Natural killer cell treated with Interleukin-12 subunit alpha and Interleukin-12 subunit beta and Interleukin-15 and Interleukin-18, amount 100 ng/mL, for 72 hours (primary cell): ENCODE measurements at places on chromosomes 16 and 17.

- DNase-seq: no peak
Measured at GRCh38 chr16:4053301-4053845, 62.9 kb downstream of the ADCY9 start.

DNA sequence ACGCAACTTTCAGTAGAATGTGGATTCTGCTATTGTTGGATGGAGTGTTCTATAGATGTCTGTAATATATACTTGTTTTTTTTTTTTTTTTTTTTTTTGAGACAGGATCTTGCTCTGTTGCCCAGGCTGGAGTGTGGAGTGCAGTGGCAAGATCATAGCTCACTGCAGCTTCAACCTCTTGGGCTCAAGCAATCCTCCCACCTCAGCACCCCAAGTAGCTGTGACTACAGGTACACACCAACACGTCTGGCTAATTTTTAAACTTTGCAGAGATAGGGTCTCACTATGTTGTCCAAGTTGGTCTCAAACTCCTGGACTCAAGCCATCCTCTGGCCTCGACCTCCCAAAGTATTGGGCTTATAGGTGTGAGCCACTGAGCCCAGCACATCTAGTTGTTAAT, 27.2 kb upstream of the CCL22 start:
- DNase-seq: no peak

DNA sequence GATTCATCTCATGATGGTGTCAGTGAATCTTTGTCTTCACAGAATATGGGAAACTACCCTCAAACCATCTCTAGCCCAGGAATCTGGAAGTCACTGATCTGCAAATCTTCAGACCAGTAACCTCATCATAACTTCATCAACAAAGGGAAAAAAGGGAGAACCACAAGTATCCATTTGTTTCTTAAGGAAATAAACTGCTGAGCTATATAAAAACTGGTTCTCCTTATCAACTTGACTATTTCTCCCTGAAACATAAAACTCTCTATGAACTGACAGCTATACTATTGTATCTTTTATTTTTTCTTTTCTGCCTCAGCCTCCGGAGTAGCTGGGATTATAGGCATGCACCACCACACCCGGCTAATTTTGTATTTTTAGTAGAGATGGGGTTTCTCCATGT, 39.3 kb downstream of the TRIM37 start:
- DNase-seq: no peak

DNA sequence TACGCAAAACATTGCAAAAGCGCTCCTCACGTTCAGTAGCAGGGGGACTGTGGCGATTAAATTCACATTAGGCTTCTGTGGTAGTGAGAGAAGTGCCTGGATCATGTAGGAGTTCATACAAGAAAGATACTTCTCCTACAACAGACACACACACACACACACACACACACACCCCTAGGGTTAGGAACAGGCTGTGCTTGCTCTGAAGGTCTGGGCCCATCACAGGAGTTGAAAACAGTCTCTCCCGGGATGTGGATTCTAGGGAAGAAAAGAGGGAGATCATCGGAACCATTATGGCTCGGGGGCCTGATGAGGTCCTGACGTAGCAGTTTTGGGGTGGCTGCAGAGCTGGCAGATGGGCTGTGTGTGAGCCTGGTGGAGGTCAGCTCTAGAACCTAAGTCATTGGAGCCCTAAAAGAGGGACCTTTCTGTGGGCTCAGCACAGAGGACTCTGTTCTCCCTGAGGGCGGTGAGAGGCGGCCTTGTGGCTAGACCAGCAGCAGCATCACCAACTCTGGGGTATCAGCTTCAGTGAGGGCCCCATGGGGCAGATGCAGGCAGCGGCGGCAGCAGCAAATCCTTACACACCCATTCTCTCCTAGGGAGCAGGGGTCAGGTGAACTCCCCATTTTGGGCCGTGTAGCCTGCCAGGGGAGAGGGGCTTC, 7.2 kb downstream of the SLC47A1 start:
- no peak for DNase-seq

DNA sequence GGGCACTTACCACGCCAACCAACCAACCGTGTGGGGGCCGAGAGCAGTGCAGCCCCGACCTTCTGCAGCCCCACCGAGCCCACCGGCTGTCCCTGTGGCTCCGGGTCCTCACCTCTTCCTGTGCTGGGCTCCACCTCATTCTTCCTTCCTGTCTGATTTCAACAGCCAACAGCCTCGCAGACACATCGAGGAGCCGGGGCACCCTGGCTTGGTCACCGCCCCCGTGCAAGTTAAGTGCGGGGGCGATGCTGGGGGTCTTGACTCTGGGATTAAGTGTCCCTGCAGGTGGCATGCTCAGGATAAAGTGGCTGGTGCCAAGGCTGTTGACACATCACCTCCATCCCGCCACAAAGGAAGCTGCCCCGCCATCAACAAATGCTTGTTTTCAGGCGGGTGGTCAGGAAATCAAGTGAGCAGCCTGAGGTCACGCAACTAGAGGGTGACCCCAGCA, at the start of gene NLRC3:
Gene NLRC3 (minus strand): TSS at position 102 of the 451 bp plus-strand sequence. CDS start 12,367 bp downstream, outside the sequence.
- peak; percentile 76 for DNase-seq

DNA sequence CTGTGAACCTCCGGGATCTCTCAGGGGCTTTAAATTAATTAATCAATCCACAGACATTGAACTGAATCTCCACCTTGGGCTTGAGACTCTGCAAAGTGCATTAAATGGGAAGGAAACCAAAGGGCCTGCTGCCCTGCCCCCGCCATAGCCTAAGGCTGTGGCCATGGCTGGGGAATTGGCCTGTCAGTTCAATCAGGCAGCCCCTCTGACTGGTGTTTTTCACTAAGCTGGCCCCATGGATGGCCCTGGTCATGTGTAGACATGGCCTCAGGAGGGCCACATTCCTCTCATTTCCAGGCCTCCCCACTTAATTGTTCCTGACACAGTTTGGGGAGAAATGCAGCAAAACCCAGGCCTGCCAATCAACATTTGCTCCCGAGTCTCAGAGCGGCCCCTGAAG, 499.8 kb downstream of the WWOX start:
- DNase-seq: no peak

- DNase-seq: no peak
Measured at GRCh38 chr16:79316004-79316458, 284.5 kb downstream of the MAF start.

DNA sequence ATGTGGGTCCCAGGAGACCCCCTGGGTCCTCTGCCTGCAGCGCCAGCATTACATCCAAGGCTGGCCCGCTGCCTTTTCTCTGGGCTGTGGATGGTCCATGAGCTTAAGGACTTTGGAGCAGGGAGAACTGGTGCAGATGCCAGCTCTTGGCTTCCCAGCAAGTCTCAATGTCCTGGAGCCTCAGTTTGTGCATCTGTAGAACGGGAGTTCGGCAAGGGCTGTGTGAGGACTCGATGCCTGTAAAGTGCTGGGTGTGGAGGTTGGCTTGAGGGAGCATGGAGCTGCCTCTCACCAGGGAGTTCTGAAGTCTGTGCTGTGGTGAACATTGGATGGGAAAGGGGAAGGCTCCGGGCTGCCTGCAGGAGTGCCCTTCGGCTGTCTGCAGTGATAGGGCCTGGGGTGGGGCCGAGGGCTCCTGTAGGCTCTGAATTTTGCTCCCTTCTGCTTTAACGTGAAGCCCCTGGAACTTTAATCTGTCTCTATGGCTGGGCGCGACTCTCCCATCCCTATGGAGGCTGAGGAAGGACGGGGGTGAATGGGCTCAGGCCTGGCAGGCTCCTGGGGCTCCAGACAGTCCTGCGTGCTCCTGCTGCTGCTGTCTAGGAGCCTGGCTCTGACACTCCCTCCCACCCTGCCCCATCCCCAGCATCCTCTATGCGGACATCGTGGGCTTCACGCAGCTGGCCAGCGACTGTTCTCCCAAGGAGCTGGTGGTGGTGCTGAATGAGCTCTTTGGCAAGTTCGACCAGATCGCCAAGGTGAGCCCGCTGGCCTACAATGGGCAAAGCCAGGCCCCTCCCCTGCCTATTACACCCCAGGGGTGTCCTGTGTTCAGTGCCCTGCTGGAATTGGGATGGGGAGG, 27.9 kb downstream of the ADCY7 start:
- peak; percentile 51 for DNase-seq

DNA sequence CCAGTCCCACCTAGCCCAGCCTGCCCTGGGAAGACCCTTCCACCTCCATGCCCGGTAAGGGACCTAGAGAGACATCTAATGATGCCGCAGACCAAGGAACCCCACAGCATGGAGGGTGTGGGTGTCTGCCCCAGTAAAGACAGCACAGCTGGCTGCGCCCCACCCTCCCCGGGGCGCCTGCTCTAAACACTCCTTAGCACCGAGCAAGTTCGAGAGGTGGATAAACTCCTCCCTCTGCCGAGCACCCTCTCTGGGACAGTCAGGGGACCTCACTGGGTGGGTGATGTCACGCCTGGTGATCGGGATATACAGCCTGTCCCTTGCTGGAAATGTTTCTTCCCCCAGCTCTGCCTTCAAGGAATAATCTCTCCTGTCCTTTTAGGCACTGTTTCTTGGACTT, 16.7 kb upstream of the DNAI2 start:
- DNase-seq: no peak

- DNase-seq: no peak
Measured at GRCh38 chr16:76988526-76988925, 202.5 kb upstream of the MON1B start.

DNA sequence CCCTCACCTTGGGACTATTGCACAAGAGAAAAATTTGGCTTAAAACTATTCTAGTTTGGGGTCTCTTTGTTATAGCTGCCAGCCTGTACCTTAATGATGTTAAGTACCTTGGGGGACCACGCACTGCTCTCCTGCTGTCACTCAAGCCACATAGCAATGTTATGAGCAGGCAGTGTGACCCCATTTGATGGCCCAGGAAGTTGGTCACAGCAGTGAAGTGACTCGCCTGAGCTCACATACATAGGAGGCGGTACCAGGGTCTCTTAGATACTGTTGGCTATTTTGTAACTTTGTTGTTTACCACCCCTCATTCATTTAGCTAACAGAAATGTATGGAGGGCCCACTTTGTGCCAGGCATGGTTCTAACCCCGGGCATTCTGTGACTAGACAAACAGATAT, 16.4 kb downstream of the KCNG4 start:
- DNase-seq: no peak

DNA sequence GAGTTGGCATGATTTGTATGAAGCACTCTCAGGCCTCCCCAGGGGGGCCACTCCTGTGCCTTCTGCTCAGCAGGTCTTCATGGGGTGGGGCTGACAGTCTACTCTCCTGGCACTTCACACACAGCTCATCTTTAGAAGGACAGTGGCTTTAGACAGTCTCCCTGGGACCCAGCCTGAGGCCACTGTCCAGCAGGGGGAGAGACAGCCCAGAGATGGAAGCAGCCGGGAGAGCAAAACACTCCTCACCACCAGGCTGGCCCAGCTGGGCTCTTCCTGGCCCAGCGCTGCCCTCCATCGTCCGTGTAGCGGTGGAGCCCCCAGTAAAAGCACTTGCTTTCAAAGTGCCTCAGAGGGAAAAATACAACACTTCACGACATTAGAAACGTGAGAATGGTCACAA, 62.0 kb upstream of the CRHR1 start:
- no peak for DNase-seq

DNA sequence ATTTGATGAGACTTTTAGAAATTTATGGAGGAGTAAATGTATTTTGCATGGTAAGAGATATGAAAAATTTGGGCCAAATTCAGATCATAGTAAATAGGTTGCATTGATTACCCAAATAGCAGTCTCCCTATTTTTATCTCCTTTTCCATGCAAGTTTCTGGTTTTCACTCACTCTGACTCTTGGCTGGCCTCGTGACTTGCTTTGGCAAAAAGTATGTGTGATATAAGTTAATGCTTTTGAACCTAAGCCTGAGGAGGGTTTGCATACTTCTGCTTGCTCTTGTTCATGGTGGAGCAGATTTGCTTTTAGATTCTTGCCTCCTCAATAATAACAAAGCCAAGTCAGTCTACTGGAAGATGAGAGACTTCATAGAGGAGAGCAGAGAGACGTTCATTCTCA, 1045.9 kb upstream of the CDH8 start:
- DNase-seq: no peak

GRCh38 chr17:60328679-60329078, 63.3 kb downstream of the USP32 start:
- DNase-seq: no peak

- no peak for DNase-seq
Measured at GRCh38 chr16:75002474-75002873, 3.6 kb downstream of the ZNRF1 start.

GRCh38 chr17:80793421-80793820, 198.2 kb upstream of the CHMP6 start:
- DNase-seq: no peak

DNA sequence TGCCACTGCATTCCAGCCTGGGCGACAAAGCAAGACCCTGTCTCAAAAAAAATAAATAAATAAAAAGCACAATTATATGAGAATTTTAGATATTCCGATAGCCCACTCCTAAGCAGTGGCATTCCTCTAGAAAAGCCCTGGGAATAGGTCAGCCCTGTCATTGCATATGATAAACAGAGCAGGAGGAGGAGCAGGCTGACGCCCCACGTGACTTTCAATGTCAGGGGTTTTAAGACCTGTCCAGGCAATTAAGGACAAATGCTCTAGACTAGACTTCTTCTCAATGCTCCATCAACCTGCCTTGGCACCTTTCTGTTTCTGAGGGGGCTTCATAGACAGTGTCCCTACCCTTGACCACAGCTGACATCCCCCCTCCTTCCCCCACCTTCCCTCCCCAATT, 7.5 kb downstream of the TOM1L2 start:
- no peak for DNase-seq

DNA sequence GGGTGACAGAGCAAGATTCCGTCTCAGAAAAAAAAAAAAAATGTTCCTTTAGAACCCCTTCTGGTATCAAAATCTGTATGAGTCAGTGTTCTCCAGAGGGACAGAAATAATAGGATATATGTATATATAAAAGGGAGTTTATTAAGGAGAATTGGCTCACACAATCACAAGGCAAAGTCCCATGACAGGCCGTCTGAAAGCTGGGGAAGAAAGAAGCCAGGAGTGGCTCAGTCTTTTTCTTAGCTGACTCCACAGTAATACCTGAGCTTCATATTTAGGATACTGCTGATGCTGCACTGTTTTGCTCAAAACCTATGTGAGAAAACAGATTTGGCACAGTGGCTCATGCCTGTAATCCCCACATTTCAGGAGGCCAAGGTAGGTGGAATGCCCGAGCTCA, 22.5 kb downstream of the ZZEF1 start:
- DNase-seq: no peak

DNA sequence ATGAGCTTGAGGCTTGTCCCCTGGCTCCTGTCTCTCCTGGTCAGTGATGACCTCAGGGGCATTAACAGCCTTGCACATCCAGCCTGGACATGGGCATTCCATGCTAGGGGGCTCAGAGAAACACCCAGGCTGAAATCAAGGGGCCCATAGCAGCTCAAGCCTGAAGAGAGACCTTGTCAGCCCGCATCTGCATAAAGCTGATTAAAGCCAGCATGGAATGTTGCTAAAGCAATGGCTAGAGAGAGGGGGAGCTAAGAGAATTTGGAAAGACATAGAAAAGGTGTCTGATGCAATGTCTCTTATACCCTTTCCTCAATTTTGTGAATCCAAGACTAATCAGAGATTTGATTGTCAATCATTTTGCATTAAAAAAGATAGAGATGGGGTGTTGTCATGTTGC, 51.4 kb upstream of the WSCD1 start:
- DNase-seq: no peak

GRCh38 chr17:78915872-78916632, 9.1 kb downstream of the TIMP2 start:
- DNase-seq: no peak

GRCh38 chr17:11309850-11310249, 68.8 kb downstream of the SHISA6 start:
- no peak for DNase-seq

GRCh38 chr17:57889892-57890856, 40.3 kb upstream of the MRPS23 start:
- DNase-seq: no peak

- DNase-seq: peak; percentile 59
Measured at GRCh38 chr17:45270828-45271418, 9.0 kb upstream of the SPATA32 start.
